ENCODE measurements at places on chromosomes 2 and 18. TPM values are rescaled to one million over a fixed set of nuclear protein-coding genes. Genes with fewer than 3 reads are reported as not detected.

Gene KIAA1328
- 24.5 TPM for polyA plus RNA-seq

Gene TXNDC9
- 38.4 TPM for polyA plus RNA-seq

Gene UGT1A9
- polyA plus RNA-seq, result not detected

Gene HAT1
- polyA plus RNA-seq, result 69.2 TPM

Gene BOLL
- polyA plus RNA-seq, result not detected

Gene SLC35F6
- polyA plus RNA-seq, result 10.6 TPM

Gene PSTPIP2
- polyA plus RNA-seq, result 7.4 TPM

Gene FBLN7
- 13.4 TPM for polyA plus RNA-seq

Gene REG3A
- polyA plus RNA-seq, result not detected

Gene ARID5A
- polyA plus RNA-seq, result 6.6 TPM

Gene VIT
- polyA plus RNA-seq, result 0.09 TPM

Gene ZBTB7C
- polyA plus RNA-seq, result 2.3 TPM

Gene CDH20
- 0.48 TPM for polyA plus RNA-seq

Gene HOXD1
- polyA plus RNA-seq, result 2.5 TPM

Gene TMEM131
- 48.0 TPM for polyA plus RNA-seq

Gene RPL37A
- polyA plus RNA-seq, result 2,720 TPM

Gene FSHR
- polyA plus RNA-seq, result not detected

Gene IL36RN
- 0.04 TPM for polyA plus RNA-seq

Gene VSNL1
- polyA plus RNA-seq, result 19.3 TPM

Gene FAM161A
- polyA plus RNA-seq, result 26.3 TPM

Gene CHRND
- not detected for polyA plus RNA-seq

Gene SH3BP4
- polyA plus RNA-seq, result 27.0 TPM

DNA sequence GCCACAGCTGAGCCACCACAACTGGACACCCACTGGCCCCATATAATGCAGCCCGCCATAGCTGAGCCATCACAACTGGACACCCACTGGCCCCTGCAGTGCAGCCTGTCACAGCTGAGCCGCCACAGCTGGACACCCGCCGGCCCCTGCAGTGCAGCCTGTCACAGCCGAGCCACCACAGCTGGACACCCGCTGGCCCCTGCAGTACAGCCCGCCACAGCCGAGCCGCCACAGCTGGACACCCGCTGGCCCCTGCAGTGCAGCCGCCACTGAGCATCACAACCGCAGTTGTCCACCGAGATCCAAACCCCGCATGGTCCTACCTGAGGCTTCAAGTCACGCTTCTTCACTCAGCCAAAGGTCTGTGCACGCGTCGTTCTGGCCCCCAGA is 134.2 kb downstream of the PXDN start:
- DNase-seq, result no peak

- DNase-seq, result no peak
Measured at GRCh38 chr18:35095983-35096676, 54.9 kb downstream of the MAPRE2 start.

GRCh38 chr2:8215159-8215863 is 466.5 kb upstream of the ID2 start:
- DNase-seq, result no peak

GRCh38 chr2:2586068-2586776 is 255.1 kb upstream of the MYT1L start:
- no peak for DNase-seq

DNA sequence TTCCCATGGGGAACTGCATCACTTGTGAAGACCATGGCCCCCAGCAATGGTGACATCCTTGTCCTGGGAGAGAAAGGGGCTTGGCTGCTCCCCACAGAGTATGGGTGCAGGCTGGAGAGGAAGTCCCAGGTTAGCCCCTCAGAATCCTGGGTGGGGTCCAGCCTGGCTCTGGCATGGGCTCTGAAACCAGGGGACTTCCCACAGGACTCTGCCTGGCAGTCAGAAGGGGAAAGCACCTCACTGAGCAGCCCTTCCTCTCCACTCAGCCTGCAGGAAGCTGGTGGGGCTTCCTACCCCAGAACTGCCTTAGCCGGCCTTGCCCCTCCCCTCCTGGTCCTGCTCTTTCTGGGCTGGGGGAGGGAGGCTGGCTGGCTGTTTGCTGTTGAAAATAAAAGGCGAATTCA is 3.7 kb downstream of the NEURL3 start:
- DNase-seq, result no peak

DNA sequence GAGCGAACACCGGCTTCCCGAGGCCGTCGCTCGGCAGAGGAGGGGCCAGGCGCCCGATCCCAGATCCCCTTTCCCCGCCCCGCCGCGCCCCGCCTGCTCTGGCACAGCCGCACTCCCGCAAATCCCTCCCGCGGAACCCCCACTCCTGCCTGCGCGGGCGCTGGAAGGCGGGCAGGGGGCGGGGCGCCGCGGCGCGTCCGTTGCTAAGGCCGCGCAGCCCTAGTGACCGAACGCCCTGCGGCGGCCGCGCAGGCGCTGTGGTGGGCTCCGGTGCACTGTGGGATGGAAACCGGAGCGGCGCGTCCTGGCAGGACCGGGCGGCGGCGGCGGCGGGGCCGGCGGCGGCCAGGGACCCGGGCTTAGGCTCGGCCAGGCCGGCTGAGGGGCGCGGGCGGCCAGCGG is at the start of gene TRAF3IP1:
Gene TRAF3IP1 (plus strand): TSS at position 273 of the 402 bp plus-strand sequence. CDS start 145 bp downstream, outside the sequence.
- DNase-seq, result peak; percentile 97

DNA sequence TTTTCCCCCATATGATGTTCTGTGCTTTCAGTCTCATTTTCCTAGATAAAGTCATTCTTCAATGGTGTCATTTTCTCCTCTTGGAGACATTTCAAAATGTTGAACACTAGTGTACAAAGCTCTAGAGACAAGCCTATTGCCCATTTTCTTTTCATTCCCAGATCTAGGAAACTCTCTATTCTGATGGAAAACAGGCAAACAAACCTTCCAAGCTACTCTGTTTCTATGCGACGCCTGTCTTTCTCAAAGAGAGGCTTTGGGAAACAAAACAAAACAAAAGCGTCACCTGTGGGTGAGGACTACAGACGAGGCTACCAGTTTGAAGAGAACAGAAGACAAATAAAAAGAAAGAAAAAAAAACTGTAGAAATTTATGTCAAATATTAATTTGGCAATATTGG is 311.0 kb downstream of the CBLN2 start:
- DNase-seq, result no peak

DNA sequence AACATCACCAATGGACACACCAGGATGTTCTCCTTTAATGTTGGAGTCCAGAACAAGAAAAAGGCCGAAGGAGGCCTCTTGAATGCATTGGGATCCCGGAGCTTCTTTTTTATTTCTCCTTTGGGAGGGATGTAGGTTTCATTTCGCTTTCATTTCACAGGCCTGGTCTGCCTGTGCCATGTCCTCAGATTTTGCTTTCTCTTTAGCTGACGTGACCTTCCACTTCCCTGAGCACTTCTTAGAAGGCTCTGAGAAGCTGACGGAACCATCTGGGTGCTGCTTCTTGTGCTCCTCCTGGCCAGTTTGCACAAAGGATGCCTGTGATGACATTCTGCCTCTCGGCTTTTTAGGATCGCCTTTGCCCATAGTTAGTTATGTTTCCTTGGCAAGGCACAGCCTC is 15.1 kb upstream of the MBOAT2 start:
- DNase-seq, result no peak

- DNase-seq, result no peak
Measured at GRCh38 chr2:127411653-127412369, 6.4 kb upstream of the PROC start.

GRCh38 chr2:105177536-105178254 is 63.8 kb upstream of the GPR45 start:
- DNase-seq, result no peak

- DNase-seq, result no peak
Measured at GRCh38 chr2:136874258-136874657, 108.9 kb downstream of the THSD7B start.

GRCh38 chr2:148391324-148391723 is 253.2 kb upstream of the EPC2 start:
- no peak for DNase-seq

DNA sequence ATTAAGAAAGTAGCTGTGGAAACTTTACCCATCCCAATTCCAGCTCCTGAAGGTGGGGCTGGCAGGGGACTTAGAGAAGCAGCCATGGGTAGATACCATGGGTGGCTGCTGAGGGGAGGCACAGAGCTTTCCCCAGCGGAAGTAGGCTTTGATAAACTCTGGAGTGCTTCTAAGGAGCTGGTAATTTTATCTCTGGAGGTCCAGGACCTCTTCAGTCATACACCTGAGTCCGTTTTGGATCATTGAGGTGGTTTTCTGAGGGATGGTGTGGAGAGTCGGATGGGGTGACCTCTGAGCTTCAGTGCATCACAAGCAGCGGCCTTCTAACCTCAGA is 36.7 kb upstream of the BMP10 start:
- DNase-seq, result no peak

GRCh38 chr18:5529471-5529870 is 14.3 kb downstream of the EPB41L3 start:
- DNase-seq, result no peak

- DNase-seq, result no peak
Measured at GRCh38 chr2:84495539-84496146, 20.7 kb upstream of the DNAH6 start.

- DNase-seq, result no peak
Measured at GRCh38 chr2:202114291-202114690, 41.2 kb downstream of the KIAA2012 start.

- DNase-seq, result no peak
Measured at GRCh38 chr2:197620133-197620532, 55.3 kb downstream of the RFTN2 start.

GRCh38 chr2:1168846-1169245 is 218.2 kb downstream of the SNTG2 start:
- DNase-seq, result no peak

DNA sequence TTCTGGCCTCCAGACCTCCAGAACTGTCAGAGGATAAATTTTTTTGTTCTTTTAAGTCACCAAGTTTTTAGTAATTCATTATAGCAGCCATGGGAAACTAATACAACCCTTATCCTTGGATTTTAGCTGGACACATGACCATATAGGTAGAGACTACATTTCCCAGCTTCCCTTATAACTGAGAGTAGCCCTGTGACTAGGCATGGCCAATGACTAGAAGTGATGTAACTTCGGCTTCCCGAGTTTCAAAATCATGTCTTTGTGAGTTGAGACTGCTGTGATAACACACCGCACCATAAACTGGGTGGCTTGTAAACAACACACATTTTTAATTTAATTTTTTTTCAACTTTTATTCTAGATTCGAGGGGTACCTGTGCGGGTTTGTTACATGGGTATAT is 134.0 kb upstream of the SERTAD2 start:
- DNase-seq, result no peak

DNA sequence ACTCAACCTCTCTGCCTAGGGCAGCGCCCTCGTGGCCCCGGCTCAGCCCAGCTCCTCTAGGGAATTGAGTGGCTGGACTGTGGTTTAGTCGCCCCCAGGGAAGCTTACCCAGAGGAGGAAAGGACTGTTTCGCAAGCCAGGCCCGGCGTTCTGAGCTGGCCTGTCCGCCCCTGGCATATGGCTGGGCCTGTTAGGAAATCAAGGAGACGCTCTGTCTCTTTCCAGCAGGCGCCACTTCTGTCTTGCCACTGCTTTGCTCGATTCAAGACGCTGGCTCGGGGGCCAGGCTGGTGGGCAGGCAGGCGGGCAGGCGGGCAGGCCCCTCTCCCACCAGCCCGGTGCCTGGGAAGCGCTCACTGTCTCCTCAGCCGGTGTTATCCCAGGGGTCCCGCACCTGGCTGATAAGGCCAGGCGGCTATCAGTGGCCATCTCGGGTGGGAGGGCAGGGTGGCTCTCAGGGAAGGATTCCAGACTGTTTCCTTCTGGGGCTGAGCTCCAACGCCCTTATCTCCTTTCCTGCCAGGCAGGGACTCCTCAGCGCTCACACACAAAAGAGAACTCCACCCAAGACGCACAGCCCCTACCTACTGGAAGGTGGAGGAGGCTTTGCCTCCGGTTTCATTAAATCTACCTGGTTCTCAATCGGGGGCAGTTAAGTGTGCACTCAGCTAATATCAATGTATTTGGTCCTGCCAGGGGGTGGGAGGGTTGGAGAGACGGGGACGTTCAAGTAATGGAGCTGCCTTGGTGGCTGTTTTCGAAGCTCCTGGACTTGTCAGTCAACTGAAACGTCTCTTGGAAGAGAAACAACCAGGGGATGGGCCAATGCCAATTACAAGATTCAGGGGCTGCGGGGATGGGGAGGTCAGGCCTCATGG is 109.1 kb downstream of the SMAD7 start:
- peak; percentile 87 for DNase-seq

- DNase-seq, result no peak
Measured at GRCh38 chr2:231129216-231129615, 4.4 kb upstream of the HTR2B start.

DNA sequence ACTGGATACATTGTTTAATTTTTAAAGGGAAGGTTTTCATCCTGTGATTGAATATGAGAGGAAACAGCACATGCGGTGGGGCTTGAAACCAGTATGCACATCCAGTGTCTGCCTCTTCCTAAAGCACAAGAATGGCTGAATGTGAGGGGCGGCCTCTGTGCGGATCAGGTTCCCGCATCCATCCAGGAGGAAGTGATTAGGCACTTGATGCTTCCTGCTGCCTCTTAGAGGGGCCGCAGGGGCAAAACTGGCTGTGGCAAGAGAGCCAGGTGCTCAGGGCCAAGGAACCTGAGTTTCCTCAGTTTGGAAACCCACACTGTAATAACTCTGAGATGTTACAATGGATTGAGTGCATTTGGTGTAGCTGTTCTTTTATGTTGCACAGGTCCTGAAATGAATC is 48.8 kb downstream of the THNSL2 start:
- DNase-seq, result no peak

GRCh38 chr2:119252186-119253113 is 28.8 kb downstream of the STEAP3 start:
- no peak for DNase-seq

- no peak for DNase-seq
Measured at GRCh38 chr2:7083580-7084509, 166.6 kb downstream of the RNF144A start.

DNA sequence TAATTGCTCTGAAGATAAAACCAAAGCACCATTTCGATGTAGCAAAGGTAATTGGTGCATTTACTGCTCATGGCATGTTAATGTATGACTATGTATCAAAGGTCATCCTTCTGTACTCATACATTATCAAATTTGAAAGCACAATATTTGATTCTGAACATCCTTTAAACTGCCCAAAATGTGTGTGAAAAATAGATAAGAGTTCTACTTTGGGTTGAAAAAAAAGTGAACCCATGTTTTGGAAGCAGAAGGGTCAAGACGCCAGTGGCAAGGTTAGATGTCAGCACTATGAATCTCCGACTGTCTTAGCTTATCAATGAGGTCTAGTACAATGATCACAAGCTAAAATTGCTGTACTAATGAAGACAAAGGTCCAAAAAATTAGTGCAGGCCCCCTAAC is 83.1 kb downstream of the LNPK start:
- DNase-seq, result no peak

GRCh38 chr2:223062396-223062795 is 10.4 kb downstream of the KCNE4 start:
- no peak for DNase-seq

DNA sequence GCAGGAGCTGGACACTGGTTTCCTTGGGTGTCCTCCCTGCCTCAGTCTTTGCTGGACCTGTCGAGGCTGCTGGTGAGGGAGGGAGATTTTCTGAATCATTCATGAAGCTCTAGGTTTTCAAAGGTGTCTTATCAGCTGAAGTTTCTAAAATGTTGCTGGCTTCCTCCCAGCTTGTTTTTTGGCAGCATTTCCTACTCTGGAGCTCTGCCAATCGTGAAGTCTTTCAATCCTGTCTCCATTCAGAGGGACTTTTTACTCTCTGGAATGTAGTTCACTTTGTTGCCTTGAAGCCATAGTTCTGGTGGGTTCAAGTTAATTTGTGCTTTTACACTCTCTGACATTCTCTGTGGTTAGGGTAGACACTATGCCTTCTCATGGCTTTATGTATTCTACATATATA is 23.9 kb downstream of the SNTG2 start:
- no peak for DNase-seq

GRCh38 chr2:161161074-161161706 is 962 bp downstream of the TANK start:
- DNase-seq, result no peak
